ENCODE measurements at places on chromosomes 3 and 15. TPM values are rescaled to one million over a fixed set of nuclear protein-coding genes. Genes with fewer than 3 reads are reported as not detected.
A peak's percentile ranks its signal among the peaks of the same experiment; 100 is the strongest.

GRCh38 chr3:182861348-182861747 lies 68.0 kb downstream of the ATP11B start:
- no peak for DNase-seq

DNA sequence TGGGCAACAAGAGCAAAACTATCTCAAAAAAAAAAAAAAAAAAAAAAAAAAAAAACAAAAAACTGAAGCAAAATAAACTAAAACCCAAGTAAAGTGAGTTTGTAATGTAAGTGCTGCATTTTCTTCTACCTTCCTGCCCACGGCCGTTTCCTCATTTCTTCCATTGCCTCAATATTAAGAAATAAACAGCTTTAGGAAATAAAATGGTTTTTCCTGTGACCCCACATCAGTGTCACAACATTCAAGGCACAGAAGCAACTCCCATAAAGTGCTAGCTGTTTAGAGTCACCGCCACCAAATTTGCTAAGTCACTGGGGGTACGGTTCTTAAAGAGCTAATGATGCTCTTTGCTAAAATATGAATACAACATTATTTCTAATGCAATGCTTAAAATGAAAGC lies 3.3 kb downstream of the PKM start:
- DNase-seq = no peak

The ACSBG1 gene
- total RNA-seq = 0.49 TPM

DNA sequence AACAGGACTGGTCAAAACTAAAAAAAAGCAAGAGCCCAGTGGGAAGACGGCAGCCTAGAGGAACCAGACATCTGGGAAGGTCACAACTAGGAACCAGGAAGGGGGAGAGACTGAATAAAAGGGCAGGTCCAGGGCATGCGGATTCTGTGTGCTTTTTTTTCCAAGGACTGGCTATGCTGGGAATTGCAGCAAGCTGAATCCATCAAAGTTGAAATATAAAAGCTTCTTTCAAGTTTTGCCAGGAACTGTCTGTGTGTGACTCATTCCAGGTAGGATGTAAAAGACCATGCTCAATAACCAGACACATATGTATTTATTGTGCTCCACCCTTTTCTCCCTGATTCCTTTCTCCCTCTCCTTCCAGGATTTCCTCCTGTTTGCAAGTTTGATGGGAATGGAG lies 47.9 kb upstream of the CCDC80 start:
- no peak for DNase-seq

GRCh38 chr3:64271631-64272030 lies 46.4 kb upstream of the PRICKLE2 start:
- DNase-seq = no peak

The GFM1 gene
- total RNA-seq = 59.2 TPM

DNA sequence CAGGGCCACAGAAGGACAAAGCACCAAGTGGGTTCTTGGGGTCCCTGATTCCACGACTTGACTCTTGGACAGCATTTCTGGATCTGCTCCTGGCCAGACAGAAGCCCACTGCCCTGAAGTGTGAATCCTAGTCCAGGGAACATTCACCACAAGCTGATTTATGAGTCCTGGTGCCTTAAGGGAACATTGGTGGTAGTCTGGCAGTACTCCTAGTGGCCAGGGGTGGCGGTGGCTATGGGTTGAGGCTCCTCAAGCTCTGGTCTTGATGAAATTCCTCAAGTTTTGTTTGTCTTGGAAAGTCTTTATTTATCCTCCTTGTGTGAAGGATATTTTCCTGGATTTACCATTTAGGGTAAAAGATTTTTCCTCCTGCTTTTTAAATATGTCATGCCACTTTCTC lies 307.5 kb downstream of the PYDC2 start:
- no peak for DNase-seq

DNA sequence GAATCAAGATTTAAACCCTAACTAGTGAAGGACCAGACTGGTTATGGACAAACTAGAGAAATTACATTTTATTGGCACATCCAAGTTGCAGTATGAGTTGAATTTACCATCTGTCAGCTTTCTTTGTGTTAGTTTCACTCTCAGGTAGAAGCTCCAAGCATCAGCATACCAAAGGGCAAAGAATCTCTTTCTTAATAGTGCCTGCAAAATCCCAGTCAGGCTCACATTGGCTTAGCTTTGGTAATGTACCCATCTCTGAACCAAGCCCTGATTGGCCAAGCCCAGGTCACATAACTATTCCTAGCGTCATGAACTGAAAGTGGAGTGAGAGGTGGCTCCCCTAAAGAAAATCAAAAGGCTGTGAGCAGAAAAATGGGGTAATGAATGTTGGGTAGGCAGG lies 66.9 kb downstream of the CCNL1 start:
- peak; percentile 64 for DNase-seq

- no peak for DNase-seq
These were observed 716 bp downstream of the SMC4 start for GRCh38 chr3:160400030-160400701.

- DNase-seq = no peak
These were observed 66.6 kb downstream of the GAP43 start for GRCh38 chr3:115689928-115690327.

The CDAN1 gene
- total RNA-seq = 11.2 TPM

- no peak for DNase-seq
These were observed 23.8 kb downstream of the AP3S2 start for GRCh38 chr15:89870006-89870405.

The CD80 gene
- total RNA-seq = 51.8 TPM

DNA sequence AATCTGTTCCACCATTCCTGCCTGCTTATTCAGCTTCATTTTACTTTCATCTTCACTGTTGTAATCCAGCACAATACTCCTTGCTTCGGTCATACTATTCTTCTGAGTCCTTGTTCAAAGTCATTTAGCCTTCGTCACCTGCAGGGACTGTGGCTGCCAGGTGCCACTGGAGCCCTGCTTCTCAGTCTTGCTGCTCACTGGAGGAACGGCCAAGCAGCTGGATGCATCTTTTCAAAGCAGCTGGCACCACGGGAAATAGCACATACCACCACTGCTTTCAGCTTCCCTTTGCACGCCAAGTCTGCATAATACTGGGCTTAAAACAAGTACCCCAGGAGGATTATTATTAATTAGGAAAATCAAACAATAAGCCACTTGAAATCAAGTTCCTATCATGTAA lies 287.6 kb downstream of the BCHE start:
- no peak for DNase-seq

DNA sequence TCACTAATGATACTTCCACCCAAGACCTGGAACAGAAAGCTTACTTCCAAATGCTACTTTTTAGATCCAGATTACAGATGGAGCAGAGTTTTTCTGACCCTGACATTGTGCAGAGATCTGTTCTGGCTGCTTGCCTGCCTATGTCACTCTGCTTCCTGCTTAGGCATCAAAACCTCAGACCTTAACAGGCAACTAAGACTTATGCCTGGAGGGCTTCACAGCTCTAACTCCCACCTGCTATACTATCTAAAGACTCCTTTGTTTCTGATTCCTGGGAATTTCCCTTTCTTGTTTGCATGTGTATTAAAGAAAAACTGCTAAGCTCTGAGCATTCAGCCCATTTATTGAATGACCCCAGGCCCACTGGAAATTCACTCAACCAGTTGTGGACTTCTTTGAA lies 157.4 kb upstream of the NPHP3 start:
- DNase-seq = no peak

The CSPG5 gene
- total RNA-seq = 0.16 TPM

DNA sequence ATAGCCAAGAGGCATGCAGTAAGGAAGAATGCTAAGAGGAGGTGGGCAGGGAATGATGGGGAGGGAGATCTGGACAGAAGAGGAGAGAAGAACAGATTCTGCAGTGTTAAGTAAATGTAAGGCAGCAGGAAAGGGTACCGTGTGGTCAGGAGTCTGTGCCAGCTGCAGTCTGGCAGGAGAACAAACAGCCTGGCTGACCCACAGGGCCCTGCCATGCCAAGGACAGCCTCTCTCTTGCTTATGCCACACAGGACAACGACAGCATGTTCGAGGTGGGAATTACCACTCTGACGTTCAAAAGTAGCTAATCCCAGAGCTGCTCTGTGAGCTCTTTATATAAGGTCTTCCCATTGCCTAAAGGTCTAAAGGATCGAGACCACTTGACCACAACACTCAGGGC lies 31.3 kb downstream of the DAPK2 start:
- no peak for DNase-seq

- DNase-seq = no peak
These were observed 55.3 kb upstream of the CA12 start for GRCh38 chr15:63436872-63437375.

The CD86 gene
- total RNA-seq = 41.9 TPM

DNA sequence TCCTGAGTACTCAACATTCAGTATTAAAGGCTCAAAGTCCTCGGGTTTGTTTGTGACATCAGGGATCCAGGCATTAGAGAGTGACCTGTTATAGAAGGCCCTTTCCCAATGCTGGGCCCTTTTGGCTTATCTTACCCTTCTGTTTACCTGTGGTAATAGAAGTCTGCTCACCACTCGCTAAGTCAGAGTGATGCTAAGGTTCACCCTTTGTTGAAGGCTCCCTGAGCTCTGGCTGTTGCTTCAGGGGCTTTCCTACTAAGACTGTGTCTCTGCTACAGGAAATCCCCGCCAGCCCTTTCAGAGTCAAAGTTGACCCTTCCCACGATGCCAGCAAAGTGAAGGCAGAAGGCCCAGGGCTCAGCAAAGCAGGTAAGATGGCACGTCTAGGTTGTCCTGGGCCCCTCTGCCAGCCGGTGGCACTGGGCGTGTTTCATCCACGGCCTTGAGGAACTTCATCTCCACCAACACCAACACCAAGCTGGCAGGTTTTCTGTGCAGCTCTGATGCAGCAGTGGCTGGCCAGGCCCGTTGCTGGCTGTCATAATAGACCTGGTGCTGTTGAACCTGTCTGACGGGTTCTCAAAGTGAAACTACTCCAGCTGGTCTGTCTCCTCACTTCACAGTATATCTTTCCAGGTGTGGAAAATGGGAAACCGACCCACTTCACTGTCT lies 99.1 kb downstream of the DNASE1L3 start:
- peak; percentile 50 for DNase-seq

GRCh38 chr15:83413054-83413719 lies 34.0 kb upstream of the SH3GL3 start:
- peak; percentile 20 for DNase-seq

The RASA2 gene
- total RNA-seq = 7.1 TPM

- DNase-seq = no peak
These were observed 116.9 kb upstream of the NMNAT3 start for GRCh38 chr3:139794469-139795265.

The ANKDD1A gene
- total RNA-seq = 4.5 TPM

GRCh38 chr3:46466273-46466672 lies 1.6 kb upstream of the LTF start:
- DNase-seq = no peak

The HIGD2B gene
- 0.24 TPM for total RNA-seq

DNA sequence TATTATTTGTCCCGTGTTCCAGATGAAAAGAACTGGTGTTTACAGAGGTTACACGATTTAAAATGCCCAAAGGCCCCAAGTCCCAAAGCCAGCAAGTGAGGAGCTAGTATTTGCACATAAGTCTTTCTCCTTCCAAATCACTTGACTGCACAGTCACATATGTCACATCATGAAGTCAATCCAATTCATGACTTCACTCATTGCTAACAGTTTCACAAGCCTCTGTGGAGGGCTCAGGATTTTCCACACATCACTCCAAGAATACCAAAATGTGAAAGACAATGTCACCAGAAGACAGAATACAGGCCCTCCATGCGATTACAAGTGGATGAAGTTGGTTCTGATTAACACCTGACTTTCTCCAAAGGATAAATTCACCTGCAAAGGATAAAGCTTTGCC lies 283.1 kb upstream of the UBE2E2 start:
- no peak for DNase-seq

- no peak for DNase-seq
These were observed 364.3 kb upstream of the BCHE start for GRCh38 chr3:166201476-166201875.

- DNase-seq = peak; percentile 31
These were observed 145.6 kb downstream of the LSAMP start for GRCh38 chr3:116299646-116300081.

GRCh38 chr3:63364910-63365309 lies 86.8 kb downstream of the SYNPR start:
- no peak for DNase-seq

GRCh38 chr3:194328053-194328657 lies 23.0 kb downstream of the CPN2 start:
- DNase-seq = no peak

DNA sequence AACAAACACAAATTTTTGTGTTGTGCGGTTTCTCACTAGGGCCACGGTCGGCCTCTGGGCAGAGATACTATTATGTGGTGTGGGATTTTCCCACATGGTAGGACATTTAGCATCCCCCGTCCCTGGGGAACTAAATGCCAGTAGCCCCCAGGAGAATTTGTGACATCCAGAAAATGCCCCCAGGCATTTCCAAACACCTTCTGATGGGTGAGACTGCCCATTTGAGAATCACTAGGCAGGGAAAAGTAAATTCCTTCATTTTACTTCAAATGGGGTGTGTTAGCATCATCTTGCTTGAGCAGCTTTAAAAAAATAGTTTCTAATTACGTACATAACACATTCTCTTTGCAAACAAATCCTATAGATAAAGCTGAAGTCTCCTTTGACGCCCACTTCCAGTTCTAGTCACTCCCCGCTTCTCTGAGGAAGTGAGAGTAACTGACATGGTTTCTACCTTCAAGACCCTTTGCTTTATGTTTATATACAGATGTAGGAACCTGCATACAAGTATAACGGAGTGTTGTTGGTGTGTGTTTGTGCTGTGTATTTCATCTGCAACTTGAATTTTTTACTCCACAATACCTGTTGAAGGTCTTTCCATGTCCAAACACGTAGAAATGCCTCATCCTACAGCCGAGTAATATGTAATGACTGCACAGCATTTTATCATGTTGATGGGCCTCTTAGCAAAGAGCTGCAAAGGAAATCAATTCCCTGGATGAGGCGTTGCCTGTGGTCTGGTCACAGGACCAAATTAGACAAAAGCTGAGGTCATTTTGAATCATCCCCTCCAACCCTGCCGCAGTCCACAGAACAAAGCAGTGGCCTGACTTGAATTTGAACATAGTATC lies 31.4 kb upstream of the ZBTB38 start:
- DNase-seq = peak; percentile 95

All from GM12878 (cell line).